HT-29 (cell line): ENCODE measurements at places on chromosomes 6 and 20.

- no peak for DNase-seq
Measured at GRCh38 chr20:965956-966355, 36.2 kb downstream of the RSPO4 start.

- no peak for DNase-seq
Measured at GRCh38 chr6:11847515-11848345, 69.1 kb upstream of the ADTRP start.

DNA sequence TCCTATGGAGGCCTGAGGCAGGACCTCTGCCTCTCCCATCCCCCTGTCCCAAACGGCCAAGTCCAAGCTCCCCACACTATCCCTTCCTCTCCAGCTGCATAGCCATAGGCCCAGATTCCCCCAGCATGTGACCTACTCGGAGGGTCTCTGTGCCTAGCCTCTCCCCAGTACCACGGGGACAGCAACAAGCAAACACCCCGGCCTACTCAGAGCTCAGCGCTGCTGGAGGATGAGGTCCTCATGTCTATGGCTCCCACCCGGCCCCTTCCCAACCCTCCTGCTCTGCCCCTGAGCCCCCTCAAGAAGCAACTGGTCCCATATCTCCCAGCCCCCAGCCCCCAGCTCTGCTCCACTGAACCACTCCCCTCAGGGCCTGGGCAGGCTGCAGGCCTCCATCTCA lies 24.2 kb downstream of the RNASET2 start:
- DNase-seq: no peak

DNA sequence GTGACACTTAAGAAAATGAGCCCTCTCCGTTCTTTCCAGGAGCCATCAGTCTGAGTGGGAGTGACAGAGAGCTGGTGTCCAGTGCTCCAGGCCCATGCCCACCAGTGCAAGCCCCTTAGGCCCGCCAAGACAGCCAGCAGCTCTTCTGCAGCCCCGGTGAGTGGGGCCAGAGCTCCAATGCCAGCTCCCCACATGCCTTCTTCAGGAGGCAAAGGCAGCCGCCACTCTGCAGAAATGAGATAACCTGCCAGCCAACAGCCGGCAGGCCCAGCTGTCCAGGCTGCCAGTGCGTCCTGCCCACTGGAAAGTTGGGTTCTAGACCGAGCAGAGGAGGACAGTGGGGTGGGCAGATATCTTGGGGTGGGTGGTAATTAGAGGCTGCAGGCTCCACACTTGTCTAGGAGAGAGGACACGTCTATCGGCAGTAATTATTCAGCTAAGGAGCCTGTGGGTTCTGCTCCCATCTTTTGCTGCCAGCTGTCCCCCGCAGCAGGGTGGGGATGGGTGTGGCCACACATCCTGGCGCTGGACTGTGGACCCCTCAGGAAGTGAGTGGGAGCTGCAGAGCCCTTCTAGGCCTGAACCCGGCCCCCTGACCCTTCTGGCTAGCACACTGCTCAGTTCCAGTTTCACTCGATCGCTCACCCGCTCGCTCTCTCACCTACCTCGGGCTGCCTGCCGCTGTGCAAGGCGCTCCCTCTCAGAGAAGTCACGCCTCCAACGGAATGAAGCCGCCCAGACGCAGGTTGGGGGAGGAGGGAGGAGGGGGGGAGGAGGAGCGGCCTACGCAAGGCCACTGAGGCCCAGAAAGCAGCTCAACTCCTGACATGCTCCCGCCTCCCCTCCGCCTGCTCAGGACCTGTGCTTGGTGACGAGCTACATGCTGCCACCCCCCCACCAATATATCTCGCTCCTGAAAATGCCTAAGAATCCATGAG lies 3.6 kb downstream of the GRM4 start:
- no peak for DNase-seq

DNA sequence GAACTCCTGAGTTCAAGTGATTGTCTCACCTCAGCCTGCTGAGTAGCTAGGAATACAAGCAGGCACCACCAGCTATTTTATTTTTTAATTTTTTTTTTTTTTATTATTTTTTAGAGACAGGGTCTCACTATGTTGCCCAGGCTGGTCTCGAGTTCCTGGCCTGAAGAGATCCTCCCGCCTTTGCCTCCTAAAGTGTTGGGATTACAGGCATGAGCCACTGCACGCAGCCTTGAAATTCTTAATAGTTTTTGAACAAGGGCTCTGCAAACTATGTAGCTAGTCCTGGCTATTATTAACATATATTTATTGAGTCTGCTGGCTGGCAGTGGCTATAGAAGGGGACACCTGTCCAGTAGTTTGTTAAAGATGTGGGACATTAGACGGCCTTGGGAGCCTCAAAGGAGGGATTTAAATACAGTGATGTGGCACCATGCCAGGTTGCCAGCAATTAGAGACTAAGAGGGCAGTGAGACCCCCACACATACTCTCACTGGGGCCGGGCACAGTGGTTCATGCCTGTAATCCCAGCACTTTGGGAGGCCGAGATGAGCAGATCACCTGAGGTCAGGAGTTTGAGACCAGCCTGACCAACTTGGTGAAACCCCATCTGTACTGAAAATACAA lies 21.1 kb upstream of the TAF8 start:
- no peak for DNase-seq
